Esophagus mucosa (tissue), 1 donor: ENCODE measurements at places on chromosomes 3 and 15.
A peak's percentile ranks its signal among the peaks of the same experiment; 100 is the strongest.

- ATAC-seq: no peak
These were observed 66.5 kb upstream of the TBL1XR1 start for GRCh38 chr3:177263615-177264368.

GRCh38 chr3:125033135-125033534 lies 22.7 kb downstream of the HEG1 start:
- ATAC-seq: no peak

- peak; percentile 36 for ATAC-seq
These were observed 928 bp downstream of the ANKRD34C start for GRCh38 chr15:79283252-79284048.

GRCh38 chr3:34107669-34108068 lies 309.2 kb downstream of the PDCD6IP start:
- ATAC-seq: no peak

DNA sequence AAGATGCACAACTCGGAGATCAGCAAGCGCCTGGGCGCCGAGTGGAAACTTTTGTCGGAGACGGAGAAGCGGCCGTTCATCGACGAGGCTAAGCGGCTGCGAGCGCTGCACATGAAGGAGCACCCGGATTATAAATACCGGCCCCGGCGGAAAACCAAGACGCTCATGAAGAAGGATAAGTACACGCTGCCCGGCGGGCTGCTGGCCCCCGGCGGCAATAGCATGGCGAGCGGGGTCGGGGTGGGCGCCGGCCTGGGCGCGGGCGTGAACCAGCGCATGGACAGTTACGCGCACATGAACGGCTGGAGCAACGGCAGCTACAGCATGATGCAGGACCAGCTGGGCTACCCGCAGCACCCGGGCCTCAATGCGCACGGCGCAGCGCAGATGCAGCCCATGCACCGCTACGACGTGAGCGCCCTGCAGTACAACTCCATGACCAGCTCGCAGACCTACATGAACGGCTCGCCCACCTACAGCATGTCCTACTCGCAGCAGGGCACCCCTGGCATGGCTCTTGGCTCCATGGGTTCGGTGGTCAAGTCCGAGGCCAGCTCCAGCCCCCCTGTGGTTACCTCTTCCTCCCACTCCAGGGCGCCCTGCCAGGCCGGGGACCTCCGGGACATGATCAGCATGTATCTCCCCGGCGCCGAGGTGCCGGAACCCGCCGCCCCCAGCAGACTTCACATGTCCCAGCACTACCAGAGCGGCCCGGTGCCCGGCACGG lies 991 bp downstream of the SOX2 start:
- peak; percentile 36 for ATAC-seq

DNA sequence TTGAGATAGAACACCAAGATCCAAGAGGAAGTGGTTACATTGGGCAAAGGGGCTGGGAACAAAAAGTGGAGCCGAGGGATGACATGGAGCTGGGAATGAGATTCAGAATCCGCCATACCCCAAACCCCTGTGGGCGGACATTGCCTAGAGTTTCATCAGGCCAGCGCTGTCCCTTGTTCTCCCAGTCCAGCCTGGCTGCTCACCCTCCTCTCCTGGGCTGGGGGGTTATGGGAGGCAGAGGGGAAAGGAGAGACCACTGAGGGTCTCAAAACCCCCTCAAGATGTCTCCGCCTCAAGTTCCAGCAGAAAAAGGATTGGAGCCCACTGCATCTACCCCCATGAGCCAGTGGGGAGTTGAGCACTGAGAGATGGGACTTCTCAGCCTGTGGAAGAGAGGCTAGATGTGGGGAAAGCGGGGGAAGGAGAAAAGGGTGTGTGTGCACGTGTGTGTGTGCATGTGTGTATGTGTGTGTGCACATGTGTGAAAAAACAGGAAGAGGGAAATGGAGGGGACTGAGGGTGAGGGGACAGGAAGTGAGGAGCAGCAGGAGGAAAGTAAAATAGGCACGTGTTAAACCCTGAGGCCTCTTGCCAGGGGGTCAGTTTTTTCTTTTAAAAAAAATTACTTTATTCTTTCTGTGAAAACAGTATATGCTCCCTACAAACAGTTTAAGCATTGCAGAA lies 14.3 kb downstream of the GRM2 start:
- no peak for ATAC-seq

GRCh38 chr3:181358562-181358961 lies 353.2 kb upstream of the SOX2 start:
- ATAC-seq: no peak

- peak; percentile 62 for ATAC-seq
These were observed 3.0 kb downstream of the NAALADL2 start for GRCh38 chr3:174862101-174862500.

DNA sequence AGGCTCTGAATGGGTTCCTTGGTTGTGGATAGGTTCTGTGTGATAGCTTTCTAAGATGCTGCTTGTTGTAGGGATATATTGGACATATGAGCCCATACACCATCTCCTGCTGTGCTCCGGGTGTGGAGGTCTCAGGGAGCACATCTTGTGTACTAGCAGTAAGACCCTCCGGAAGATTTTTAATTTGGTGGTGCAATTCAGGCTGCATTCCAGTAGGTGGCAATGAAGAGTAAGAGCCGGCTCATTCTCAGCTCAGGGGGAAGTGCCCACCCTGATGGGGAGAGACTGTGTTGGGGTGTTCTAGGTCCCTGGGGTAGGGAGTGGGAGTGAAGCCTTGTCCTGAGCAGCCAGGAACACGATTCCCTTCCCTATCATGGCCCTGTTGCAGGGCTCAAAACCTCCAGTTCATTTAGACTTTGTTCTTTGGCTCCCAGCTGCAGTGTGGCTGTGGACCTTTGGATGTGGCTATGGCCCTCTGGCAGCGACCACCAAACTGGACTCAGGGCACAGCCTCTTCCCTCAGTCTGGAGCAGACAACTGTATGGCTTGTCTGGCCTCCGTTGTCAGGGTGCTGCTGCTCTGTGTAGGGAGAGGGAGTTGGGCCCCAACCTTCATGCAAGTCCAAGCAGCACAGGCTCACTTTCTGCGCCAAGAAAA lies 104.7 kb downstream of the UNC13C start:
- ATAC-seq: no peak

- ATAC-seq: no peak
These were observed 84.6 kb downstream of the MAGI1 start for GRCh38 chr3:65953881-65954733.

DNA sequence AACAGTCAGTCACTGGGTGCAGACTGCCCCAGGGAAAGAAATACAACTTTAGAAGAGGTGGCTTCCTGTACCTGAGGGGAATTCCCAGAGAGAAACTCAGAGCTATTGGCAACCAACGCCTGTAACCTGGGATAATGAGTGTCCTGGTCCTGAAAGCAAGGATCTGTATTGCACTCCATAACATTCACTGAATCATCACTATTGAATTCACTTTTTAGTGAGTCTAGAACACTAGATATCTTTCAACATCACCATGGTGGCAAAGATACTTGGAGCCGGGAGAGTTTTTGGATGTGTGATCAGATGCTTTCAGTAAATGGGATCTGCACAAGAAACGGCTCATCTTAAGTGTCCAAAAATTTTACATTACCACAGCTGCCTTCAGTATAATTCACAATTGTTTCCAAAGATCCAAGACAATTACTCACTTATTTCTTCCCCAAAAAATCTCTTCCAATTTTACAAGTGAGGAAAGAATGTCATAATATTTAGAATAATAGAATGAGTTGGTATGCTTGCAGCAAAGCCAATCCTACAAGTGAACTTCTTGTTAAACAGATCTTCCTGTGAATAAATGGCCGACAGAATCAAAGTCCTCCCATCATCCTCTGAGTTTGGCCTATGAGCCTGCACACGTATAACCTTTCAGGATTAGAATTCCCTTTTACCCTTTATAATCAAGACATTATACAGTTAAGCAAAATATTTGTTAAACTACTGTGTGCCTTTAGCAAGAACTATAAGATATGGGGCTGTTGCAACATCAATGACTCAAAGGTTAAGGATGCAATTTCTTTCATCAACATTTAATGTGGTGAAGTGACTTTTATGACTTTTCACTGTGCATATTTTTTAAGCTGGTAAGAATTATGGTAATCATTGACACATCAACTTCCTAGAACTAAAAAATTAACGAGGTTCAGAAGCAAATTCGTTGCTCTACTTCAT lies 243.3 kb upstream of the COL8A1 start:
- ATAC-seq: peak; percentile 73

GRCh38 chr15:60172143-60172542 lies 168.0 kb downstream of the FOXB1 start:
- no peak for ATAC-seq
